ENCODE measurements at places on chromosomes 2 and 18.

DNA sequence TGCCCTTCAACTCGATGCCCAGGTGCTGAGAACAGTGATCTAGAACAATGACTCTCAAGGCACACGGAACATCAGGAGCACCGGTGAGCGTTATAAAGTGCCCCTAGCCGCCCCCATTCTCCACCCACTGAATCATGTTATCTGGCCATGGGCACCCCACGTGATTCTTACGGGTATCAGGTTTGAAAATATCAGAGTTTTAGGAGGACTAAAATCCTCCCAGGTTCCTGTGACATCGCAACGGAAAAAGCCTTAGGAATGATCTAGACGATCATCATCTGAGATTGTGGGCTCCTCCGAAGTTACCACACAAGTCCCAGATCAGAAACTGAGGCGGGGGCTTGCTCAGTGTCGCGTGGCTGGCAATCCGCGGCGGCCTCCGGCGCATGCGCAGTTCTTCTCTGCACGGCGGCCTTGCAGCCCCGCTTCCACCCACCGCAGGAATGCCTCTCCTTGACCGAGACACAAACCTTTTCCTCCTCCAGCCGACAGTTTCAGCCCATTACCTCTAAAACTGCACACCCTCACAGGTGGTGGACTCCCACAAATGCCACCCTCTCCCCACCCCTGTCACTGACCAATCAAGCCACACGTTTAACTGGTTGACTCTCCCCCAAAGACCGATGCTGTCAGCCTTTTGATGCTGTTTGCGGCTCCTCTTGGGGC, 5.8 kb upstream of the MRPL33 start:
- peak; percentile 32 for DNase-seq

DNA sequence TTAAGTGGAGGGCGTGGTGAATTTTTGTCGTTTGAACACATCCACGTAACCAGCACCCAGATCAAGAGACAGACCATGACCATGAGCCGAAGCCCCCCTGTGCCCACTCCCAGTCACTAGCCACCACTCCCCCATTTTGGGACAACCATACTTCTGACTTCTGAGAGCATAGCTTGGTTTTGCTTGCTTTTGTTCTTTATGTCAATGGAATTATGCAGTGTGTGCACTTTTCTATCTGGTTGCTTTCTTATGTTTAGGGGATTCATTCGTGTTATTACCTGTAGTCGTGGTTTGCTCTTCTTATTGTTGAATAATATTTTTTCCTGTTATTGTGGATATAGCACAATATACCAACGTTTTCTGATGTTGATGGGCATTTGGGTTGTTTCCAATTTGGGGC, 141.7 kb downstream of the GLI2 start:
- no peak for DNase-seq

DNA sequence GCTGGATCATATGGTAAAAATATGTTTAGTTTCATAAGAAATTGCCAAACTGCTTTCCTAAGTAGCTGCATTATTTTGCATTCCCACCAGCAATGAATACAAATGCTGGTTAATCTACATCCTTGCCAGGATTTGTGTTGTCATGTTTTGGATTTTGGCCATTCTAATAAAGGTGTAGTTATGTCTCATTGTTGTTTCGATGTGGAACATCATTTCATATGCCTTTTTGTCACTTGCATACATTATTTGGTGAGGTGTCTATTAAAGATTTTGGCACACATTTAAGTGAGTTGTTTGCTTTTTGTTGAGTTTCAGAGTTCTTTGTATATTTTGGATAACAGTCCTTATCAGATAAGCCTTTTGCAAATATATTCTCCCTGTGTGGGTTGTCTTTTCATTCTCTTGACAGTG, 299.2 kb upstream of the TFPI start:
- DNase-seq, result no peak

DNA sequence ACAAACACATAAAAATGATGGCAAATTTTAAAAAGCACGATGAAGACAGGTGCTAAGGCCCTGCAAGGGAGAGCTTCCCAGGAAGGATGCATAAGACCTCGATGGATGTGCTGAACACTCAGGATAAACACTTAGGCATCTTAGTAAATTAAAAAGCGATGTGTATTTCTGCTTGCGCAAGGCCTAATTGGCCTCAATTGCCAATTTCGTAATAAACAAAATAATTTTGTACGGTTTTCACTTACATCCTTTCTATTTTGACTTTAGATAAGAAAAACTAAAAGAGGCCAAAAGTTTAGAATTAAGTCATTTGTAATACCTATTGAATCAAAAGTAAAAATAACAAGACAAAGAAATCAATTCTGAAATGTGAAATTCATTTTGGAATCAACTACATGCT, 189.1 kb downstream of the TCF4 start:
- no peak for DNase-seq

DNA sequence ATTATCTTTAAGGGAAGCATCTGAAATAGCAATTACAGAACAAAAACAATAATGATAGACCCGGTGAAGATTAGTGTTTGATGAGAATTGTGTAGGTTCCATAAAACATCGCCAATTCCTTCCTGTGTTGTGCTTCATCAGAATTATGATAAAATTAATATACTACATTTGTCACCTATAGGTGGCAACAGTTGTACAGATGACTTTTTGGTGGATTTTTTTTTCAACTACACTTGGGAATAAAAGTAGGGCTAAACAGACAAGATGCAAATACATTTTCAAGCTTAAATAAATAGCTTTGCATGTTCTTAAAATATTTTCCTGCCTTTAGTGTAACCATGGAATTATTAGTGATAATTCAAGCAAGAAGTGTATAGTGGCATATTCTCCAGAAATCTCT, 7.0 kb upstream of the LYPD1 start:
- no peak for DNase-seq

DNA sequence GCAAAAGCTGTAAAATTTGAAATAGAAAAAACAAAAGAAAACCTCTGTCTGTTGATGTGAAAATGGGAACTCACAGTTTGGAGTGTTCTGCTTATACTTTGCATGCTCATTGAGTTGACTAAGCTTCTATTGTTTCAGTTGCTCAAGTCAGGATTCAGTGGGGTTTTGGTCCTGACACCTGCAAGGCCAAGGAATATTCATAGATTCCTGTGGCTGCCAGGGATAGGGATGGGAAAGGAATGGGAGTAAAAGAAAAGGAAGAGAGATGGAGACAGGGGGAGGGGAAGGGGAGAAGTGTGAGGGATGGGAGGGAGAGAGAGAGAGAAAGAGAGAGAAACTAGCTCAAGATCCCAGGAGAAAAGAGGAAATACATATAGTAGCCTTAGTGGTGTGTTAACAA, 1.3 kb downstream of the CPS1 start:
- no peak for DNase-seq

DNA sequence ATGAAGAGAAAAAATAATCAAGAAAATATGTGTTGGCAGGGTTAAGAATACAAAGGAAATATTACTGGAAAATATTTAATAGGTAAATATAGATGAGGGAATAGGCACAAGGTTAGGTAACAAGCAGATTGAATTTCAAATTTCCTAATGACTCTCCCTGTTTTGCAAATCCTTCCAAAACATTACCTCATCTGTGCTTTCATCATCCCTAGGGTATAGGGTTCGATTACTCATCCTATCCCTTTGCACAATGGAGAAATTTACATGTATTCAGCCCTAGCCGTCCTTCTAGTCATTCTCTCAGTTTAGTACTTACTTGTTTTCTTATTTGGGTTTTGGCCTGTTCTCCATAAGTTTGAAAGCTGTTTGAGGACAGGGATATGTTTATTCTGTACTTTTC, 864.6 kb upstream of the FSHR start:
- DNase-seq, result no peak

DNA sequence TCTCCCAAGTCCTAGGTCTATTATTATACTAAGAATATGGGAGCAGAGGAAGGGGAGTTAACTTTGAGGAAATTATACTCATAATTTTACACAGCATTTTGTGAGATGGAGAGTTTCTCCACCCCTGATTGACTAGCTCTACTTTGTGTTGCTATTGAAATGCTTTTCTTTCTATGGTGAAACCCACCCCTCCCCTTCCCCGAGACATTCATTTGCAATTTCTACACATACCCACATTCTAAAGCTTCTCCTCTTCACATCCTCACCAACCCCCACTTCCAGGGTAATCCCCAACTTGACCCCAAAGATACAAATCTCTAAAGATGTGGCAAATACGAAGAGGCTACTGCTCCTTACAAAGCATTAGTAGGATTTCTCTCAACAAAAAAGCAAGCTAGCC, 992.2 kb downstream of the BCL11A start:
- DNase-seq, result no peak

- DNase-seq, result no peak
Observed at GRCh38 chr2:85971366-85971765, 82.6 kb upstream of the ST3GAL5 start.
